ENCODE measurements at places on chromosomes 7 and 10.

DNA sequence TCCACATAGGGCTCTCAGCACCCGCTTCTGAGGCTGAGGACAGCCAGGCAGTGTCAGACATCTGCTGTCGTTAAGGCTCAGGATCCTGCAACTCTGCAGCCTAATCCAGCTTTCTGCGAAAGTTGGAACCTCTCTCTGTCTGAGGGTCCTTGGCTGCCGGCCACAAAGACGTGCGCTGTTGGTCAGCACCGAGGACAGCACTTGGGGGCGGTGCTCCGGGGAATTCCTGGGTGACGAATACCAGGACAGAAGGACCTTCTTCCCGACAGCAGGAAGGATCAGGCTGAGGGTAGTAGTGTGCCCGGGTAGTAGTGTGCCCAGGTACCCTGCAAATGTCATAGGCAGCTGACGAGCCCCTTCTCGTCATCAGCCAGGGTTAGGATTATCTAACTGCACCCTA, 16.0 kb upstream of the RASGEF1A start:
- DNase-seq: no peak

GRCh38 chr10:124578231-124579010, 116.8 kb downstream of the LHPP start:
- DNase-seq: no peak

- no peak for DNase-seq
Observed at GRCh38 chr10:80588546-80588945, 50.8 kb downstream of the SH2D4B start.

DNA sequence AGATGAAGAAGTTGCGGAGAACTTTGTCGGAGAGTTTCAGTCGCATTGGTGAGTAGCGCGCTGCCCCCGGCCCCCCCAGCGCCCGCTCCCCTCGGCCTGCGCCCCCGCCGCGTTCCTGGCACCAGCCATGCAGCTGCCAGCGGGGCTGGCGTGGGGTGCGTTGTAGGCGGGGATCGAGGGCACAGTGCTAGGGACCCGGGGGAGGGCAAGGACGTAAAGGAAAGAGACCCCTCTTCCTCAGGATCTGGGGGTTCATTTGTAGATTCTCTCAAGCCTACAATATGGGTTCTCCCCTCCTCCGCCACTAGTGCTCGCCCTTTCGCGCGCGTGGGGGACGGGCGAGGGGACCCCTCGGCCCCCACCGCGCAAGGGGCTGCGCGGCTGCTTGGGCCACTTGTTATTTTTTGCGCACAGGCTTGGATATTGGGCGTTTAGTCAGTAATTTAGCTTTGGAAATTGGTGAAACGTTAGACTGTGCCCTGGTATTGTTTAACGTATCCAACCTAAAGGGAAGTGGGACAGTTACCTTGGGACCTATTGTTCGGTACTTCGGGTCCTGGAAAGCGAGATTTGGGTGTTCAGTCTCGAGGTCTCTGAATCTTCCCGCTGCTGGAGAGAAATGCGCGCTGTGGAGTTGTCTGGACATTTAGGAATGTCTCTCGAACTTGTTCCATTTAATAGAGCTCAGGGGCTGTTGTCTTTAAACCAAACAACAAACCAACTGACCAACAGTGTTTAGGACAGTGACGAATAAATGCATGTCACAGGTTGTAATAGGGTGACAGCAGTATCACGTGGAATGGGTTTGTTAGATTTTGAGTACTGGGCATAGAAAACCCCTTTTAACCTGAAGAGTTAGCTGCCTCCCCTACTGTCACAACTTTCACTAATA, 796 bp downstream of the CDK14 start:
- no peak for DNase-seq

- DNase-seq: no peak
Observed at GRCh38 chr10:77180794-77181193, 456.8 kb downstream of the KCNMA1 start.

Data from T-helper 2 cell (primary cell).